HTR-8/SVneo (cell line): ENCODE measurements at places on chromosomes 1 and 21.

DNA sequence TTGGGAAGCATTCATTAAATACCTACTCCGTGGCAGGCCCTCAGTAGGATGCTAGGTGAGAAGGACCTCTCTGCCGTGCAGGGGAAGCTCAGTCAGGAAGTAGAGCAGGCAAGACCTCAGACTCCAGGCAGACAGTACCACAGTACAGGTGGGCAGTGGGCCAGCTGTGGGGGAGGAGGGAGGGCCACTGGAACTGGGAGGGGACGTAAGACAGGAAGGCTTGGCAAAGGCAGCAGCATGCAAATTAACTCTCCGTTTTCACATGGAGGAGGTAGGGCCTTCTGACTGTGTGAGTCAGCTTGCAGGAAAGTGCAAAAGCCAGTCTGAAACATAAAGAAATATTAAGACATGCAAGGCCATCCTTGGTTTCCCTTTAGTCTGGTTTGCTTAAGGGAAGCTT lies 157.7 kb downstream of the TRIM33 start:
- DNase-seq: no peak

DNA sequence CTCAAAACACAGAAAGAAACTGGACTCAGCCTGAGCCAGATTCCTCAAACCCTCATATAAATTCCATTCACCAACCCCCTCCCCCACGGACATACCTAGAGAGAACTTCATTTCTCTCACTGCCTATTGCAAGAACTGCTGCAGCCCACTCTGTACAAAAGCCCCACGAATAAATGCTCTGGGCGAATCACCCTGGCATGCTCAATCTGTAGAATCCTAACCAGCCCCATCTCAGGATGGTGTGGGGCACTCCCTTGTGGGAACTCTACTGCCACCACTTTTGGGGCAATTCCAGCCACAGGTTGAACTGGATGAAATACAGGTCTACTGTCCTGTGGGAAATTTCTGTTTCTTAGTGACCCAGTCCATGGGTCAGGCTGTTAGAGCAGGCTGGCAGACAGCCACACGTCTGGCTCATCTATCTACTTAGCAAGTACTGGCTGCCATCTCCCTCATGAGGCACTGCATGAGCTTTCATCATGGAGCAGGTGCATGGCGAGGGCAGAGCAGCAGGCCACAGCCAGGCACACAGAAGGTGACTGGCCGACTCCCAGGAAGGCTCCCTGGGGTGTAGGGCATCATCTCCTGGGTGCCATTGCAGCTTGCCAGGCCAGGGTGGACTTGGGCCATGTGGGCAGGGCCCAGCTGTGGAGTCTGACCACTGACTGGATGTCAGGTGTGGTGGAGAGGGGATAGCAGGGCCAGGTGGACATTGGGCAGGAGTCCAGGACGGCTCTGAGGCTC lies 1.6 kb upstream of the C1orf35 start:
- DNase-seq: no peak

DNA sequence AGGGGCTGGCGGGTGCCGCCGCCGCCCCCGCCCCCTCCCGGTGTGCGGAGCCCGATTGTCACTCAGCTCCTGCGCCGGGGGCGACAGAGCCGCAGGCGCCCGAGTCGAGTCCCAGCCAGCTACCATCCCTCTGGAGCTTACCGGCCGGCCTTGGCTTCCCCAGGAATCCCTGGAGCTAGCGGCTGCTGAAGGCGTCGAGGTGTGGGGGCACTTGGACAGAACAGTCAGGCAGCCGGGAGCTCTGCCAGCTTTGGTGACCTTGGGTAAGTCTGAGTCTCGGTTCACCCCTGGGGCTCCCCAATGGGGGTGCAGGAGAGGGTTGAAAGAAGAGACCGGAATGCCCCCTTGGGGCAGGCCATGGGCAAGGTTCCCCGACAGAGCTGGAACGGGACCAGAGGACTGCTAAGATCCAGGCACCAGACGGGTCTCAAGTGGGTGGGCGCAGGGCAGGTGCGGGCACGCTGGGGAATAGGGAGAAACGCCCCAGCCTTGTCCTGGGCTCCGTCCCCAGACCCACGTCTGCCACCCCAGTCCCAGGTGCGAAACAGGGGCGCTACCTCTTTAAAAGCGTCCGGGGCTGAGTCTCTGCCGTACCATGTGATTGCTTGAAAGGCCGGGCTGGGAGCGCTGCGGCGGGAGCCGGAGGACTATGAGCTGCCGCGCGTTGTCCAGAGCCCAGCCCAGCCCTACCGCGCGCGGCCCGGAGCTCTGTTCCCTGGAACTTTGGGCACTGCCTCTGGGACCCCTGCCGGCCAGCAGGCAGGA lies at the start of gene ADORA1:
Gene ADORA1 (plus strand): TSS at position 61 of the 765 bp plus-strand sequence. CDS start 1,116 bp downstream, outside the sequence.
- peak; percentile 62 for DNase-seq

DNA sequence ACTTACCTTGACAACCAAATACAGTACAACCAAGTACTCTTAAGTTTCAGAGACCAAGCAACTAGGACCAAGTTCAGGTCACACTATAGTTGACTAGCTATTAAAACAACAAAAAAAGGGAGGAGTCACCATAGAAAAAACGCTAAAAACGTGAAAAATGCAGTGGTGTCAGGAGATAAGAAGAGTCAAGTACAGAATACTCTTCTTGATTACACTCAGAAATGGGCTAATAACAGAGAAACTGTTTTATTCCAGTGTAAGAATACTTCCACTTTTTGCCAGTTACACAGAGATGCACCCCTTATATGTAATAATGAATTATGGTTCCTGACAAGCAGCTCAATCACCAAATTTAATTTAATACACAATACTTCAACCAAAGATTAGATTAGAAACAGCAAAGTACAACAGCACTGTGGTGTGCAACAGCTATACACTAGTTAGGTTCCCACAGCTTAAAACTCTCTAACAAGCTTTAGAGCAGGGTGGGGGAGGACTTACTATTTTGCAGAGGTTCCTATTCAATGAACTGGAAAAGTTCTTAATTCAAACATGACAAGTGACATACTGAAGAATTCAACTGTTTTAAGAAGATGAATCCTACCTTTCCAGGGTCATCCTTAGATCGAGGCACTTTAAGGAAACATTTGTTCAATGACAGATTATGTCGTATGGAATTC lies 70.4 kb downstream of the FOXJ3 start:
- DNase-seq: no peak

- DNase-seq: no peak
These were observed 1.8 kb downstream of the BCAN start for GRCh38 chr1:156643778-156644092.

- no peak for DNase-seq
These were observed 18.0 kb downstream of the SSX2IP start for GRCh38 chr1:84672080-84672854.

GRCh38 chr1:26938659-26939025 lies 17.1 kb downstream of the NUDC start:
- DNase-seq: no peak

GRCh38 chr1:53206735-53207379 lies 10.2 kb downstream of the CPT2 start:
- DNase-seq: no peak

GRCh38 chr1:241636291-241636690 lies 3.9 kb downstream of the CHML start:
- no peak for DNase-seq

GRCh38 chr1:44336668-44337067 lies 18.4 kb downstream of the ERI3 start:
- no peak for DNase-seq

DNA sequence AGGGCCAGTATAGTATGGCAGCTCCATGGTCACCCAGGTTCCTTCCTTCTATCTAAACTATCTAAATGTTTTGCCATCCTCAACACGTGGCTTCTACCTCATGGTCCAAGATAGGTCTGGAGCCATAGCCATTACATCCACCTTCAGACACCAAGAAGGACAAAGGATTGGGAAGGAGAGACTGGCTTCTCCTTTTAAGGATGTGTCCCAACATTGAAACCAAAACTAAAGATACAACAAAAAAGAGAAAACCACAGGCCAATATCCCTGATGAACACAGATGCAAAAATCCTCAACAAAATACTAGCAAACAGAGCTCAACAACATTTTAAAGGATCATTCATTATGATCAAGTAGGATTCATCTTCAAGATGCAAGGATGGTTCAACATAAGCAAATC lies 24.8 kb downstream of the HSD11B1 start:
- DNase-seq: no peak

DNA sequence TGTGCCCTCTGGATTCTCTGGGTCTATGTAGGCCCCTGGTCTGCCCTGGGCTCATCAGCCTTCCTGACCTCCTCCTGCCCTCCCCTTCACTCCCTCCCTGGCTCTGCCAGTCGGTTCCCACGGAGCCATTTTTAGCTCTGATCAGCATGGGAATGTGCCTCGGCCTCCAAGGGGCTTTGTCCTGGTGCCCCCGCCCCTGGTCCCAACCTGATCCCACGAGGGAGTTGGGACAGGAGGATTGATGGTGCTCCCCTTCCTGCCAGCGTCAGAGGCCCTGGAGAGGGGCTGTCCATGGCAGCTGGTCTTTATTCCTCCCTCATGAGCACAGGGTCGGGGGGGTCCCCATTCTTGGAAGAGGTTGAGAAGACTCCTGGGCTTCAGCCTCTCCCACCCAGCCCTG lies 24.9 kb downstream of the ETNK2 start:
- no peak for DNase-seq

GRCh38 chr1:216902669-216903381 lies 179.6 kb upstream of the ESRRG start:
- DNase-seq: no peak

DNA sequence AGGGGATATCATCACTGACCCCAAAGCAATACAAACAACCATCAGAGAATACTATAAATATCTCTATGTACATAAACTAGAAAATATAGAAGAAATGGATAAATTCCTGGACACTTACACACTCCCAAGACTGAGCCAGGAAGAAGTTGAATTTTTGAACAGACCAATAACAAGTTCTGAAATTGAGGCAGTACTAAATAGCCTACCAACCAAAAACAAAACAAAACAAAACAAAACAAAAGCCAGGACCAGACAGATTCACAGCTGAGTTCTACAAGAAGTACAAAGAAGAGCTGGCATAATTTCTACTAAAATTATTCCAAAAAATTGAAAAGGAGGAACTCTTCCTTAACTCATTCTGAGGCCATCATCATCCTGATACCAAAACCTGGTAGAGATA lies 18.5 kb downstream of the CD84 start:
- DNase-seq: no peak

DNA sequence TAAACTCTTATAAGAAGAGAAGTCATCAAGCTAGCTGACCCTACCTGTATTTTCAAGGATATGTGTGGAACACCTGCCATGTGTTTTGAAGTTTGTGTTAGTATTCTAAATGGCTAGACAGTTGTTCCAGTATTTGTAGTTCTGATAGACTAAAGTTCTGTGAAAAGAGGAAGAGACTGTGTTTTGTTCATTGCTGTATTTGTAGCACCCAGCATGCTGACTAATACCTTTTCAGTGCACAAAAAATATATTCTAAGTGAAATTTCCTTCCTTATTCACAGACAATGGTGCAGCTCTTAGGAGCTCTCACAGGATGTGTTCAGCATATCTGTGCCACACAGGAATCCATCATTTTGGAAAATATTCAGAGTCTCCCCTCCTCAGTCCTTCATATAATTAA lies 8.2 kb upstream of the METTL18 start:
- no peak for DNase-seq

DNA sequence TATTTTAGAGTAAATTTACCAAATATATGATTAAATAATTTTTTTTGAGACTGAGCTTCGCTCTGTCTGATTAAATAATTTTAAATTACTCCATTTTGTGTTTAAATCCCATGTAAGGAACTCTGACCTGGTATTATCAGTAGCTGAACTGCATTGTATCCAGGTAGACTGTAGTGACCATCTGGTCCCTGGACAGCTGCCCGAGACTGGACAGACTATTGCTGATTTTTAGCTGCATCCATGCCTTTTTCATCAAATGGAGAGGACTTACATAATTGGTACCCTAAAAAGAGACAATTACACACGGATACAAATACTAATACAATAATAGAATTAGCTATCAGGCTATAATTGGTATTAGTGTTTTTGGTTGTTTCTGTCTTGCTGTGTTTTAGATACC lies 20.6 kb downstream of the OLFM3 start:
- no peak for DNase-seq

GRCh38 chr1:107954719-107955415 lies 10.1 kb downstream of the VAV3 start:
- no peak for DNase-seq

DNA sequence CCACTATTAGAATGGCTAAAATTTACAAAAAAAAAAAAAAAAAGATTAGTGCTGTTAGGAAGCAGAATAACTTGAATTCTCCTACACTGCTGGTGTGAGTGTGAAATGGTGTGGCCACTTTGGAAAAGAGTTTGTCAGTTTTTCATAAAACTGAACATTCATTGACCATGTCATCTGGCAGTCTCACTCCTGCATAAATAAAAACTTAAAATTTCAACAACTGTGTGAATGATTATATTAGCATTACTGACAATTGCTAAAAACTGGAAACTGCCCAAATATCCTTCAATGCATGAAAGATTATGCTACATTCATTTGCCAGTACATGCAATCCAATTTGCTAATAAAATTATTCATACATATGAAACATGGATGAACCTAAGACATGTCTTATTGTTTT lies 570.9 kb downstream of the NEGR1 start:
- DNase-seq: no peak

DNA sequence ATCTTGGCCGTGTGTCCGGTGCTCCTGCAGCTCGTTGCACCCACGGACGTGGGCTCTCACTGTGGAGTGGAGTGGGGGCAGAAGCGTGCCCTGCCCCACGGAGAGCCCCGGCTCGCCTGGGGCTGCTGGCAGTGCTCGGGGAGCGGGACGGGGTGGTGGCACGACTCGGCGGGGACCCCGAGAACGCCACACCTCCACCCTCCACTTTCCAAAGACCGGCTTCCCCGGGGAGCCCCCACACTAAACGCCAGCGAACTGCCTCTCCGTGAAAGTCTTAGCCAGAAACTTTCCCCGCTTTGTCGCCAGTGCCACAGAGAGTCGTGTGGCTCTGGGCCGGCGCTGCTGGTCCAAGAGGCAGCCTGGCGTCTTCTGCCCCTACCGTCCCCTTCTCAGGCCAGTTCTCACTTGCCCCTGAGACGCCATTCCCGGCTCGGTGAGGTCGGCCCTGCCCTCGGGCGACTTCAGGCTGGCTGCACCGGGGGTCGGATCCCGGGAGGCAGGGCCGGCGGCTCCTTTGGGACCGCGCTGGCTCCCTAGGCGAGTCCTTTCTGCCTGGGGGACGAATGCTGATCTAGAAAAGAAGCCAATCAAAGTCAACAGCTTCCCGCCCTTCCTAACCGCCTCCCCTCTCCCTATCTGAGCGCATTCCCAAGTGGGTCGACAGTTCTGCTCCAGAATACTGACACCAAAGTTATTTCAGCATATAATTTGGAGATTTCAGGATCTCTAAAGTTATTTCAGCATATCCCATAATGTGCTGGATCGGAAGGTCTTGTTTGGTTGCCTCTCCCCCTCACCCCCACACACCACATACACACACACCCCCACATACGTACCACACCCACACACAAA lies 2.6 kb upstream of the SAMD13 start:
- DNase-seq: no peak

DNA sequence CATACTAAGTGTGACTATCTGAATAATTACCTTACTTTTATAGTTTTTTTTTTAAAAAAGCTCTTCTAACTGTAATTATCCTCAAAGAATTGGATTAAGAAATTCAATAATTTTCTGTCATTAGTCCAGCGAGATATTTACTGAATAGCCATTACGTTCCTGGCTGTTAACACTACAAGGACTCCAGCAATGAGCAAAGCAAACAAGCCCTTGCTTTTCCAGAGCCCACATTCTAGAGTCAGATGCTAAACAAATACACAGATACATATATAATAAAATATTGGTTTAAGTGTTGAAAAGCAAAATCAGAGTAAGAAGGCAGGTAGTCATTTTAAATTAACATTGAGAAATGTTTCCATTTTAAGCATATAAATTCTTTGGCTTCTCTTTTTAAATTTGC lies 118.4 kb downstream of the ATF6 start:
- DNase-seq: no peak

GRCh38 chr1:51063121-51063520 lies 38.9 kb upstream of the C1orf185 start:
- peak; percentile 55 for DNase-seq
